Neural progenitor cell (in vitro differentiated cells): ENCODE measurements at places on chromosomes 2 and 18. TPM values are rescaled to one million over a fixed set of nuclear protein-coding genes. Genes with fewer than 3 reads are reported as not detected.

- no peak overlapping the region for H3K27ac ChIP-seq
- DNase-seq: no peak
- H3K27me3 ChIP-seq: no peaks in the 10 kb centered on the region
- H3K36me3 ChIP-seq: no peaks in the 10 kb centered on the region
- no peak overlapping the region for H3K4me3 ChIP-seq
Observed at GRCh38 chr2:171407030-171407675, 26.6 kb downstream of the METTL8 start.

- no peak overlapping the region for H3K4me3 ChIP-seq
- H3K27me3 ChIP-seq: peaks cover 77% of the 10 kb centered on the region
- no peaks in the 10 kb centered on the region for H3K36me3 ChIP-seq
- H3K27ac ChIP-seq: no peak overlapping the region
Observed at GRCh38 chr18:57422313-57422872, 12.8 kb upstream of the ONECUT2 start.

GRCh38 chr2:235347691-235348090, 146.2 kb upstream of the AGAP1 start:
- H3K4me3 ChIP-seq: no peak overlapping the region
- H3K27me3 ChIP-seq: no peaks in the 10 kb centered on the region
- DNase-seq: no peak
- no peak overlapping the region for H3K27ac ChIP-seq

DNA sequence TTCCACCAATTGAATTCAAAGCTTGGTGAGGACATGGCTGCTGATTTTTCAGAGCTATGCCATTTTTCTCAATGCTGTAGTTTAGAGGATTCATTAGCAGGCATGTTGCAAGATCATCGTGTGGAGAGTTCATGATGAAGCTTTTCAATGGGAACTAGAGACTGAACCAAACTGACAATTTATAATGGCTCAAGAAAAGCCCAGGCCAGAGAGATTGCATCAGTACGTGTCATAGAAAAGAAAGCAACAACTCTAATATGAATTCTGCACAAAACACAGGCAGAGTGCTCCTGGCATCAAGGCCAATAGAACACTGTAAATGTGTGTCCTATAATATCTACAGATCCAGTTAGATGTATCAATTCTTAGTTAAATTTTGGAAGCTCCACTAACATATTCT, 477.6 kb downstream of the LRP1B start:
- no peak overlapping the region for H3K4me3 ChIP-seq
- no peak overlapping the region for H3K27ac ChIP-seq
- no peaks in the 10 kb centered on the region for H3K36me3 ChIP-seq

DNA sequence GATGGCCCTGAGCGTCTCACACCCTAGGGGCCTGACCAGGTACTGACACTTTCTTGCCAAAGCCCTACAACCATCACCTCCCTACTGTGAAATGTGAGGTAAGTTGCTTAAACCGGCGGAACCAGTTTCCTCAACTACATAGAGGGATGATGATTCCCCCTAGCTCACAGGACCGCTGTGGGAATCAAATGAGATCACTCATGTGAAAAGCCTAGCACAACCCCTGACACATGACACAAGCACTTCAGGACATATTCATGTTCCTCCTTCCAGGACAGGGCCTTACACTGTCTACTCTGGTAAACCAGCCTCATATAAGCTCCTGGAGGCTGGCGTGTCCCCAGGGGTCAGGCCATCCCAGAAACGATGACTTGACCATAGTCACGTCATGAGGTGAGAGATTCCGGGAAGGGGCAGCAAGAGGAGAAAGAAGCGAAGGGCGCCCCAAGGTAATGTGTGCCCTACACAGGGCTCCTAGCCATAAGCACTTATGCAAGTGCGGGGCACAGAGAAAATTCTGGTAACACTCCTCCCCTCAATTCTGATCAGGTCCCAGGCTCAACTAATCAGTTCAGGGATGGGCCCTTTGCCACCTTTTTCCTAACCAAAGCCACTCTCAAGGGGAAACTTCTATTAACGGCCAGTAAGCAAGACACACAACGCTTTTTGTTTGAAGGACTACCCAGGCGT, 49.5 kb downstream of the C2orf42 start:
- no peaks in the 10 kb centered on the region for H3K36me3 ChIP-seq
- peaks cover 16% of the 10 kb centered on the region for H3K4me1 ChIP-seq
- H3K27me3 ChIP-seq: no peaks in the 10 kb centered on the region

DNA sequence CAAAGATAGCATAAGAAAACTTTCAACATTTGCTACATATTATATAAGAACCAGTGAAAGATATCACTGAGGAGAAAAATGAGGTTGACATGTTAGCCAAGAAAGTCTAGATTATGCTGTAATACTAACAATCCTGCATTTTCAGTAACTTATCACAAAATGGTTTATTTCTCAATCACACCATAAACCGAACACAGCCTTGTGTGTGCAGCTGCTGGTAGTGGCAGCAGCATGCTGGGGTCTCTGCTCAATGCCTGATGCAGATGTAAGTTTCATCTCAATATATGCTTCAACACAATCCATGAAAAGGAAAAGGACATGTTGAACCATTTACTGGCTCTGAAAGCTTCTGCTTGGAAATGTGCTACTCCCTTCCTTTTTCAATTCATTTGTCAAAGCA, 376.3 kb downstream of the GPD2 start:
- no peak for DNase-seq
- H3K27ac ChIP-seq: no peak overlapping the region
- H3K4me1 ChIP-seq: no peaks in the 10 kb centered on the region

- no peaks in the 10 kb centered on the region for H3K27me3 ChIP-seq
- H3K4me3 ChIP-seq: no peak overlapping the region
- H3K36me3 ChIP-seq: no peaks in the 10 kb centered on the region
- DNase-seq: no peak
Observed at GRCh38 chr18:61448316-61448715, 115.1 kb downstream of the CDH20 start.

DNA sequence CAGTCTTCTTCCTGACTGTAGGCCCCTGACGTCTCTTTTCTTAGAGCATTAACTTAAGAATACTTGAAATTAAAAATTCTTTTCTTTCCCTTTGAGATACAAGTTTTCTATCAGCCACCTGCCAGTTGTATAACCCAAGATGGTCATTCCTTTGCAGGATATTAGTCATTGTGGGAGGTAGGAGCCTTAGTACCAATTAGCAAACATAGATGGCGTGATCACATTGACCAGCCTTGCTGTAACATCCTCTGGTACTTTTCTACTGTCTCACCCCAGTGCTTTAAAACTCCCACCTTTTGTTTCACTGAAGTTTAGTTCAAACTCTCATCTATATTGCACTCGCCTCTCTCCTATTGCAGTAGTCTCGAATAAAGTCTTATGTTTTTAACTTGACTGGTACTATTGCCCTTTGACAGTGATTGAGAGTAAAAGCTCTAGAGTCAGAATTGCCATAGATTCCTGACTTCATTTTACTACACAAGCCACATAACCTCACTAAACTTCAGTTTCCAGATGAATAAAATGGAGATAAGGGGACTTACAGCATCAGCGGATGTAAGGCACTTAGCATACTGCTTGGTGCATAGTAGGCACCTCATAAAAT, 74.1 kb downstream of the VRK2 start:
- H3K4me3 ChIP-seq: no peak overlapping the region
- H3K27me3 ChIP-seq: no peaks in the 10 kb centered on the region
- H3K4me1 ChIP-seq: no peaks in the 10 kb centered on the region
- H3K36me3 ChIP-seq: no peaks in the 10 kb centered on the region
- no peak for DNase-seq

DNA sequence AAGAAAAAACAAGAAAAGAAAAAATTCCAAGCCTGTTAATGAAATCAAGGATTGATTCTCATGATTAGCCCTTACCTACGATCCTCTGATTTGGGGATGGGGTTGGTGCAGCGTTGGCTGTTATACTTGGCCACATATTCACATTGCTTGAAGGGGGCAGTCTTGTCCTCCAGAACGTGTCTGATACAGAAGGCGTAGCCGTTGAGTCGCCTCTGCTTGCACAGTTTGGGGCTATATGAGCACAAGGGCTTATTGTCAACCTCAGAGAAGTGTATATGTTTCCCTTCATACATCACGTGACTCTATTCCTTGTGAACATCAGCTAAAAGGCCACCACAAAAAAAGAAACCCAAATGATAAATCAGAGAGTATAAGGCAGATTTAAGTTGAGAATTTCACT, 23.2 kb downstream of the INO80D start:
- H3K4me3 ChIP-seq: no peak overlapping the region
- DNase-seq: no peak
- H3K27me3 ChIP-seq: no peaks in the 10 kb centered on the region
- H3K36me3 ChIP-seq: no peaks in the 10 kb centered on the region
- H3K27ac ChIP-seq: no peak overlapping the region

GRCh38 chr2:211181626-211182025, 625.2 kb downstream of the CPS1 start:
- H3K27me3 ChIP-seq: no peaks in the 10 kb centered on the region
- H3K4me3 ChIP-seq: no peak overlapping the region
- H3K4me1 ChIP-seq: no peaks in the 10 kb centered on the region
- H3K36me3 ChIP-seq: no peaks in the 10 kb centered on the region
- peak; percentile 8 for DNase-seq

CHRND gene
- total RNA-seq: 0.19 TPM in 1 of 2 replicates, not detected in the other

MYOM1 gene
- total RNA-seq: 0.45 and 1.4 TPM in 2 replicates

LOXHD1 gene
- total RNA-seq: not detected in 2 replicates

ESCO1 gene
- total RNA-seq: 27.4 and 48.8 TPM in 2 replicates

CCDC74B gene
- total RNA-seq: 8.8 and 13.8 TPM in 2 replicates
